ENCODE measurements at places on chromosomes 5 and 9.

DNA sequence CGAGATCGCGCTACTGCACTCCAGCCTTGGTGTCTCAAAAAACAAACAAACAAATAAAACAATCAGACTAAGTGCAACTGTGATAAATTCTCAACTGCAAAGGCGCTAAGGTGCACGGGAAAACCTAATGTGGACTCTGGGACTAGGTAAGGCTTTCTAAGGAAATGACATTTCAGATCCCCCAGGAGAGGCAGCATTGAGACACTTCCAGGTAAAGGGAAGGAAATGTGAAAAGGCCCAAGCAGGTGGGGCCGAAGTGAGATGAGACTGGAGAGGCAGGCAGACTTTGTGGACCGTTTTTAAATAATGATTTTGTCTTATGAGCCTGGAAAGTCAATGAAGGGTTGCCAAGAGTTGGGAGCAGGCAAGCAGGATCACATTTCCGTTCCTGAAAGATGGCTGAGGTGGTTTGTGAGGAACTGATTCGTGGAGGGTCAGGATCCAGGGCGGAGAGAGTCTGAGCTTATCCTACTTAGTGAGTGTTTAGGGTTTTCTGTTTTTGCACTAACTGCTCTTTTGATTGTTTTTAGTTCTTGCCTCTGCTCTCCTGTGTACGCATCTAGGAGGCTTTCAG is 2.0 kb upstream of the APBA1 start:
- DNase-seq = no peak

GRCh38 chr5:146428658-146429057 is 18.5 kb upstream of the TCERG1 start:
- DNase-seq = no peak

- DNase-seq = no peak
These were observed 46.7 kb downstream of the MYO10 start for GRCh38 chr5:16889203-16889971.

- no peak for DNase-seq
These were observed 415.9 kb upstream of the KLF4 start for GRCh38 chr9:107905308-107906020.

GRCh38 chr5:123367739-123368138 is 55.5 kb downstream of the CEP120 start:
- no peak for DNase-seq

GRCh38 chr9:136700959-136701667 is 11.3 kb upstream of the DIPK1B start:
- no peak for DNase-seq

DNA sequence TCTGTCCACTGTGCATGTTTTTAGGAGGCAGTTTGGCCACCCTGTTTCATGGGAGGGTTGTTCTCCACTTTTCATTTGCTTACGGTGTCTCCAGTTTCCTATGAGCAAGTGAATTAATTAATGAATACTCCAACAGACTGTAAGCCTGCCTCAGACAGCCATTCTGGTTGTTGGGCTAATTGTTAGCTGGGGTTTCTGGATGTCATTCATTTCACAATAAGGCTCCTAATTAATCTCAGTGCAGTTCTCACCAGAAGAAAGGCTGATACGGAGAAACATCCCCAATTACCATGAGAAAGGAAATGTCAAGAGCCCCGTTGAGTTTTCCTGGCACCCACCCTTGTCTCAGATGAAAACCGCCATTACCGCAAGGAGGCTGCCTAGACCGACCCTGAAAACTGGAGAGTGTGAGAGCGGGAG is 75.8 kb downstream of the MAP1B start:
- DNase-seq = no peak

Data from NCI-H1694 (cell line).